ENCODE measurements at places on chromosomes 7 and 10.
A peak's percentile ranks its signal among the peaks of the same experiment; 100 is the strongest.

DNA sequence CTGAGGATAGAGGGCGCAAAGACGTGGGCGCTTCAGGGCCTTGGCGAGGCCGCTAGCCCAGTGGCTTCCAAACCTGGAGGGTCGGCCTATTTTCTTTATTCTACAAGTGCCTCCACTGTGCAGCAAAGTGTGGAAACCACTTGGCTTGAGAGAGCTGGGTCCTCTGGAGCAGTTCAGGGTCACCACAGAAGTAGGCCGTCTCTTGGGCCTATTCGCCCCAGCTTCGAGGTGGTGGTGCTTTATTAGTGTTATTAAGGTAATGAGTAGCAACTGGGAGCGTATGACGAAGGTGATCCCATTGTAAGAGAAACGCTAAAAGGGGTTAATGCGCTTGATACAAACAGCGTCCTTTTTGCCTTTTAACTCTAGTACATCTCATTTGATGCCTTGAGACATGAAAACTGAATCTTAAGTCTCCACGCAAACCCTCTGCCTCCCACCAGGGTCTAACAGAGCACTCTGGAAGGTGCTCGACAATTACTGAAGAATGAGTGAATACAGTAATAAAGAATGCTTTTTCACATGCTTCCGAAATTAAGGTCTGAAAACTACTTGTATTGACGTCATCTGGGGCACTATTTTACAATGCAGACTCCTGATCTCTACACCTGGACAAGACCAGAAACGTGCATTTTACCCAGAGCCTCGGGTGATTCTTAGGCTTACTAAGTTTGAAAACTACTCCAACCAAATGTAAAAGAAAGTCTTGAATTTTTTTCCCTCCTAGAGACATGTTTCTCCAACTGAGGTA, 647 bp upstream of the GSAP start:
- no peak for DNase-seq

DNA sequence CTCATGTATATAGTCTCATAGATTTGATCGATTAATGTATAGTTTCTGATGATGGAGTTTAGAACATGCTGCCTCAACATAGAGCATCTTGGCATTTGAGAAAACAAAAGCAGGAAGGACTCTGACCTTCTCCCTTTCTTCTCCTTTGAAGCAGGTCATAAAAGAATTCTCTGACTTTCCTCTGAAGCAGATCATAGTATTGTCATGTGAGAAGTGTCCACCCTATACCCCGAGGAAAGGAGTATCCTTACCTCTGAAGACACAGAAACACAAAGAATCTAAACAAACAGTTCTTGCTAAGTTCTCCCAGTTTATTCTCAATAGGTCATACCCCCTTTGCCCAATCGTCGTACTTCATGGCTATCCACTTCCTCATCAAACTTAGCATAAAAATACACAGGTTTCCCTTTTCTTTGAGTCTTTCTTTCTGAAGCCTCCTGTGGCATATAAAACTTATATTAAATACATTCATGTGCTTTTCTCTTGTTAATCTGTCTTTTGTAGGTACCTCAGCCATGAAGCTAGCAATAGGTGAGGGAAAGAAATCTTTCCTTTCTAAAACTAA, 194.9 kb downstream of the REEP3 start:
- DNase-seq: no peak

DNA sequence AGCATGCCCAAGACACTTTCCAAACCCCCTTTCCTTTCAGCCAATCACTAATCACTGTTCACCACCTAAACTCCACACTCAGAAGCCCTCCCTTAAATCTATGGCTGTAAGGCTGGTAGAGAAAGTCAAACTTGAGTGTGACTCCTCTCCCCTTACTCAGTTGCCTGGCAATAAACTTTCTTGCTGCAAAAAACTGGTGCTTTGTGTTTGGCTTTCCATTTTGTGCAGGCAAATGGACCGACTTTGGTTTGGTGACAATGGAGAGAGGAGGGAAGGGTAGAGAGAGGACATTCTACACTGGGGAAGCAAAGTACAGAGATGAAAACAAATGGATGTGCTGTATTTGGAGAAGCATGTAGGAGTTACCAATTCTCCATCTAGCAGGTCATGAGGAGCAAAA, 84.9 kb downstream of the SLC25A13 start:
- DNase-seq: no peak

- DNase-seq: peak; percentile 85
Observed at GRCh38 chr10:9209105-9209798, 1154.8 kb downstream of the GATA3 start.

GRCh38 chr7:49596701-49597491, 176.5 kb upstream of the VWC2 start:
- DNase-seq: no peak

DNA sequence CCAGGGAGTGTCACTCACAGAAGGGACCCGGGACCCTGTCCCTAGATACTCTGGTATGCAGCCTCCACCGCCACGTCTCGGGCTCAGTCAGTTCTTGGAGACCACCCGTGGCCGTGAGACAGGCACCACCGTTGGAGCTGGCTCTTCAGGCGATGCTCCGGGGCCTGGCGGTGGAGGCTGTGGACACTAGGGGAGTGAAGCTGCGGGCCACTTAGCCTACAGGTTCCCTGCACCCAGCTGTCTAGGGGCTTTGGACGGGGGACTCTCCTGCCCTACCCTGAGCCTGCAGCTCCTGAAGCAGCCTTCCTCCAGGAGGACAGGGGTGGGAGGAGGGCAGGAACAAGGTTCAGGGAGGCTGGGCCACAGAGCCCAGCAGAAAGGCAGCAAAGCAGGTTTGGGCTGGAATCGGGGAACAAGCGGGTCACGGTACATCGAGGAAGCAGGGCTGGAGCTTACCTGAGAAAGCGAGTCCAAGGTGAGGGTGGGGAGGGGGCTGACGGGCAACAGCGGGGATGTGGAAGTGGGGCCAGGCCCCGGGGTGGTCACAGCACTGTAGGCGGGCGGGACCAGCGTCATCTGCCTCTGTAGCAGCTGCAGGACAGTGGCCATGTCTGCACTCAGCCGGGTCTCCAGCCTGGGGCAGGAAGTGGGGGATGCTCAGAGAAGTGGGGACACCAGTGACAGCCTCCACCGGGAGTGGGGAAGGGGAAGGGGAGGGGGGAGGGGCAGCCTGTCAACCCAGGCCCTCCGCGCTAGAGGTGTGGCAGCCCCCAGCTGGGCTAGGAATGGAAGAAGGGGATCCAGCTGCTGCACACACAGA, 31.5 kb downstream of the KCNH2 start:
- no peak for DNase-seq

- DNase-seq: no peak
Observed at GRCh38 chr10:3116508-3117100, 49.3 kb downstream of the PFKP start.

- no peak for DNase-seq
Observed at GRCh38 chr7:886626-887487, 10.5 kb downstream of the GET4 start.

DNA sequence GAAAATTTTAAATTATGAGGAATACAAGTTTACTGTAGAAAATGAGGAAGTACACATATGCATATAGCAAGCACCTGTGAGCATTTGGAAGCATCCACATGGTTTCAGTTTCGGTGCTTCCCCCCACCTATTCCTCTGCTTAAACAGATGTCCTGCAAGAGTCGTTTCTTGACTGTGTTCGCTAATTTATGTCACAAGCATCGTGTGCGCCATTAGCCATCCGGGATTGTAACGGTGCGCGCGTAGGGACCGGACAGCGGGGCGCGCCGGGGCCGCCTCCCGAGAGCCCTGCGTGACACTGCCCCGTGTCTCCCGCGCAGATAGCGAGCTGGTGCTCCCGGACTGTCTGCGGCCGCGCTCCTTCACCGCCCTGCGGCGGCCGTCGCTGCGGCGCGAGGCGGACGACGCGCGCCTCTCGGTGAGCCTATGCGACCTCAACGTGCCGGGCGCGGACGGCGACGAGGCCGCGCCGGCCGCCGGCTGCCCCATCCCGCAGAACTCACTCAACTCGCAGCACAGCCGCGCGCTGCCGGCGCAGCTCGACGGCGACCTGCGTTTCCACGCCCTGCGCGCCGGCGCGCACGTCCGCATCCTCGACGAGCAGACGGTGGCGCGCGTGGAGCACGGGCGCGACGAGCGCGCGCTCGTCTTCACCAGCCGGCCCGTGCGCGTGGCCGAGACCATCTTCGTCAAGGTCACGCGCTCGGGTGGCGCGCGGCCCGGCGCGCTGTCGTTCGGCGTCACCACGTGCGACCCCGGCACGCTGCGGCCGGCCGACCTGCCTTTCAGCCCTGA, 90.9 kb downstream of the NEURL1 start:
- DNase-seq: peak; percentile 59

- no peak for DNase-seq
Observed at GRCh38 chr7:87445897-87446296, 29.6 kb downstream of the ABCB4 start.

- DNase-seq: no peak
Observed at GRCh38 chr7:15128716-15129115, 226.2 kb upstream of the DGKB start.

- DNase-seq: peak; percentile 75
Observed at GRCh38 chr10:102394079-102394800, 1.3 kb upstream of the NFKB2 start.

GRCh38 chr10:133130602-133131001, 29.4 kb upstream of the KNDC1 start:
- DNase-seq: no peak

GRCh38 chr7:144720149-144720548, 115.7 kb downstream of the TPK1 start:
- DNase-seq: no peak

- no peak for DNase-seq
Observed at GRCh38 chr7:69002416-69002815, 595.9 kb upstream of the AUTS2 start.

GRCh38 chr7:20786049-20786412, 655 bp downstream of the SP8 start:
- no peak for DNase-seq

DNA sequence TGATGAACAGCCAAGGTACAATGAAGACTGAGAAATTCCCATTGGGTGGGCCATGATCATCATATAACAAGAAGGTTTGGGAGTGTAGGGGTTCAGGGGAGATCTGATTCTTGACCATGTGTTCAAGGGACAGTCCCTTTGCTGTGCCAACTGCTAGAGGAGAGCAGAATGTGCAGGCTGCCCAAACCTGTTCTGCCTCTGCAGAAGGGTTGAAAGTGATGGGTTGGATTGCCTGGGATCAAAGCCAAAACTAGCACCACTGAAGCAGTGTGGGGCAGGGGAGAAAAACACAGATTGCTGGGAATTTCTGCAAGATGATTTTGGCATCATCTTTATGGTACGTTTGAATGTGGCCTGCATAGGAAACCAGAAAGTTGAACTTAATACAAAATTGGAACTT, 303.9 kb downstream of the OTUD1 start:
- no peak for DNase-seq

DNA sequence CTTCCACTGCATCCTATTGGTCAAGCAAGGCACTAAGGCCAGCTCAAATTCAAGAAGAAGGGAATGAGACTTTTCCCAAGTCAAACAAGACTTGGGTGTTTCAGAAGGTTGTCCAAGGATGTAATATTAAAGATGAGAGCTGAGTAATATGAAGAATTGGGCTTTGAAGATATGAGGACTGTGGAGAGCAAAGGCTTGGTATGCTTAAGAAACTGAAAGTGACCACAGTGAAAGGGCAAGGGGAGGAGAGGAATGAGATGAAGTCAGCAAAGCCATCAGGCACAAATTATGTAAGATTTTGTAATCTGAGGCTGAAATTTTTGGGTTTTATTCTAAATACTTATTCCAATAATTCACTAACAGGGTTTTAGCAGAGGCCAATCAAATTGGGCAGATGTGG, 38.6 kb upstream of the NPY start:
- no peak for DNase-seq

GRCh38 chr10:129760003-129760315, 204.1 kb downstream of the EBF3 start:
- no peak for DNase-seq

DNA sequence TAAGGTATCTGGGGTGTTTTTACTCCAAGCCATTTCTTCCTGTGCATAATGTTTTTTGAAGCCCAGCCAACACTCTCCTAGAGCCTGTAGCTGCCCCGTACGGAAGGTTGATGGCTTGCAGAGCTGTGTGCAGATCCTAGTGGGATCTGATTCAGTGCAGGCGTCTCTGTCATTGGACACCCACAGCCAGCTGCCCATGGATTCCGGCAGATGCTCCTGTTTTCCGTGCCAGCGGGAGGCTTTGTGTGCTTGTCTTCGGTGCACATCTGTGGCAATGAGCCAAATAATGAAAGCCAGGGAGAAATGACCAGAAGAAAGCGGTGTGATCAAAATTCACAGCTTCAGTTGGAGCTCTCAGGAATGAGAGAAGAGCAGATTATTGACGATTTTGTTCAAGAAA, 426.4 kb downstream of the TYW1 start:
- no peak for DNase-seq

DNA sequence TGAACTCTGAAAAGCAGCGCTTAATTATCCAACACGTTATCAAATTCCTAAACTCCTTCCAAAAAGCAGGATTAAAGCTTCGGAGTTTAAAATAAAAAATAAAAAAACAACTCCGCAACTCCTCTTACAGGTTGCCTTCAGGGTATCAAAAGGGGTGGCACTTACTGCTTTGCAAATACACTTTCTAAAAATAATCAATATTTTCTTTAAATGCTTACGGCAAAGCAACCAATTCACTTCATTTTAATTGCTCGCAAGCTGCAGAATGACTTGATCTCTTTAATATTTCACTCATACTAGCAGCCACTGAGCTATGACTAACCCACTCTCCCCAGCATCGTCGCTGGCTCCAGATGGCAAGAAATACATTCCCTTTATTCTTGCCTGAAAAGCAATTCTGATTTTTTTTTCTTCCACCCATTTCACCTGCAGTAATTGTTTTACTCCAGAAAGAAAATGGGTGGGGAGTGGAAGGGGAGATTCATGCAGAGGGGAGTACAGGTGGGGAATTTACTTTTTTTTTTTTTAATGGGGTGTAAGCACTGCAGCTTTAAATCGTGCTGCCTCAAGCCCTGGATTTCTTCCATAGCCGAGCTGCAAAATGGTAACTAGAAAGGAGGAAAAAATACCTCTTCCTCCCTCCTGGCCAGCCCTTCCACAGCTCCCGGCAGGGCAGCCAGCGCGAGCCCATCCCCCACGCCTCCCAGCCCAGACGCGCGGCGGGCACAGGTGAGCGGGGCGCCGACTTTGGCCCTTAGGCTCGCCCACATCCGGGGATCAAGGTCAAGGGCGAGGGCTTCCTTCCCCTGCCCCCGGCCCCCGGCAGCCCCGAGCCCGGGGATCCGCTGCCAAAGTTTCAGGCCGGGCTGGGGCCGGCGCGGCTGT, 54.2 kb upstream of the FHIP2A start:
- DNase-seq: peak; percentile 37

DNA sequence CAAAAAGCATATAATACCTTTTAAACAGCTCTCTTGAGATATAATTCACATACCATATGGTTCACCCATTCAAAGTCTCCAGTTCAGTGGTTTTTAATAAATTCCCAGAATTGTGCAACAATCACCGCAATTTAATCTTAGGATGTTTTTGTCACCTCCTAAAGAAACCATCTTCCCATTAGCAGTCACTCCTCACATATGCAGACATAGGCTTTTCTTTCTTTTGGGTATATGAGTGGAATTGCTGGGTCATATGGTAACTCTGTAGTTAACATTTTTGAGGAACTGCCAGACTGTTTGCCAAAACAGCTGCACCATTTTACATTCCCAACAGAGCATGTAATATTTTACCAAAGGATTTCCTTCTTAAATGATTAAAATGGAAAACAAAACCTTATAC, 57.0 kb downstream of the CC2D2B start:
- no peak for DNase-seq

GRCh38 chr10:86362586-86363183, 3.9 kb downstream of the GRID1 start:
- DNase-seq: no peak

All from thymus (tissue), 14 donors.